ENCODE measurements at places on chromosomes 6 and 20. TPM values are rescaled to one million over a fixed set of nuclear protein-coding genes. Genes with fewer than 3 reads are reported as not detected.

Gene HAO1
- 0.27 TPM for polyA plus RNA-seq

Gene SLC18B1
- polyA plus RNA-seq = 33.4 TPM

Gene UBE2C
- 56.3 TPM for polyA plus RNA-seq

Gene PRRT1
- polyA plus RNA-seq = 2.5 TPM

Gene DUSP15
- 20.3 TPM for polyA plus RNA-seq

Gene BPIFA1
- polyA plus RNA-seq = not detected

Gene HCK
- 3.0 TPM for polyA plus RNA-seq

Gene CBLN4
- polyA plus RNA-seq = 4.4 TPM

Gene OOEP
- polyA plus RNA-seq = 0.21 TPM

Gene HEY2
- 7.1 TPM for polyA plus RNA-seq

Gene SH3BGRL2
- 31.3 TPM for polyA plus RNA-seq

Gene CTAGE9
- polyA plus RNA-seq = 0.40 TPM

Gene RGS17
- polyA plus RNA-seq = 3.2 TPM

Gene IFNGR1
- 59.2 TPM for polyA plus RNA-seq

Gene WFDC2
- 223 TPM for polyA plus RNA-seq

Gene TCP1
- polyA plus RNA-seq = 294 TPM

Gene TMEM151B
- polyA plus RNA-seq = 1.4 TPM

Gene GNMT
- polyA plus RNA-seq = 0.92 TPM

Gene TGM3
- 0.93 TPM for polyA plus RNA-seq

Gene DOK5
- polyA plus RNA-seq = 8.6 TPM

Gene TP53TG5
- 0.97 TPM for polyA plus RNA-seq

Gene PLEKHG1
- polyA plus RNA-seq = 34.7 TPM

Gene KHDC1L
- not detected for polyA plus RNA-seq

Gene NRN1
- polyA plus RNA-seq = 7.7 TPM

Gene APOBEC2
- 0.38 TPM for polyA plus RNA-seq

Gene SMOC2
- polyA plus RNA-seq = 21.3 TPM

Gene HRH3
- polyA plus RNA-seq = 0.21 TPM

Gene RPN2
- 291 TPM for polyA plus RNA-seq

Gene REM1
- polyA plus RNA-seq = 0.52 TPM

Gene SOX12
- polyA plus RNA-seq = 45.5 TPM

Gene BFSP1
- 3.3 TPM for polyA plus RNA-seq

Gene SUMO4
- polyA plus RNA-seq = 0.73 TPM

Gene DACT2
- 24.7 TPM for polyA plus RNA-seq

Gene TRIM10
- polyA plus RNA-seq = 1.3 TPM

Gene RPS6KA2
- 30.0 TPM for polyA plus RNA-seq

Gene TRIM39
- 12.9 TPM for polyA plus RNA-seq

Gene LY6G6F
- 0.81 TPM for polyA plus RNA-seq

Gene SOD2
- 110 TPM for polyA plus RNA-seq

Gene EDN1
- polyA plus RNA-seq = 3.9 TPM

Gene KHDRBS2
- 2.1 TPM for polyA plus RNA-seq

Gene BMP5
- polyA plus RNA-seq = 2.5 TPM

Gene BTNL2
- polyA plus RNA-seq = 0.61 TPM

Gene UFL1
- 38.2 TPM for polyA plus RNA-seq

Gene HINT3
- polyA plus RNA-seq = 36.7 TPM

Gene SLC17A3
- 0.79 TPM for polyA plus RNA-seq

Gene FOXS1
- polyA plus RNA-seq = 8.7 TPM

Data from left renal cortex interstitium (tissue), 4 donors.